NCI-H1092 treated with DMSO at 0.1 percent for 48 hours (cell line): ENCODE measurements at places on chromosomes 11 and 22.
A peak's percentile ranks its signal among the peaks of the same experiment; 100 is the strongest.

GRCh38 chr11:2091112-2091746, 48.0 kb downstream of the IGF2 start:
- no peak for DNase-seq

- DNase-seq, result peak; percentile 54
Observed at GRCh38 chr11:102421261-102421660, 31.3 kb downstream of the TMEM123 start.

DNA sequence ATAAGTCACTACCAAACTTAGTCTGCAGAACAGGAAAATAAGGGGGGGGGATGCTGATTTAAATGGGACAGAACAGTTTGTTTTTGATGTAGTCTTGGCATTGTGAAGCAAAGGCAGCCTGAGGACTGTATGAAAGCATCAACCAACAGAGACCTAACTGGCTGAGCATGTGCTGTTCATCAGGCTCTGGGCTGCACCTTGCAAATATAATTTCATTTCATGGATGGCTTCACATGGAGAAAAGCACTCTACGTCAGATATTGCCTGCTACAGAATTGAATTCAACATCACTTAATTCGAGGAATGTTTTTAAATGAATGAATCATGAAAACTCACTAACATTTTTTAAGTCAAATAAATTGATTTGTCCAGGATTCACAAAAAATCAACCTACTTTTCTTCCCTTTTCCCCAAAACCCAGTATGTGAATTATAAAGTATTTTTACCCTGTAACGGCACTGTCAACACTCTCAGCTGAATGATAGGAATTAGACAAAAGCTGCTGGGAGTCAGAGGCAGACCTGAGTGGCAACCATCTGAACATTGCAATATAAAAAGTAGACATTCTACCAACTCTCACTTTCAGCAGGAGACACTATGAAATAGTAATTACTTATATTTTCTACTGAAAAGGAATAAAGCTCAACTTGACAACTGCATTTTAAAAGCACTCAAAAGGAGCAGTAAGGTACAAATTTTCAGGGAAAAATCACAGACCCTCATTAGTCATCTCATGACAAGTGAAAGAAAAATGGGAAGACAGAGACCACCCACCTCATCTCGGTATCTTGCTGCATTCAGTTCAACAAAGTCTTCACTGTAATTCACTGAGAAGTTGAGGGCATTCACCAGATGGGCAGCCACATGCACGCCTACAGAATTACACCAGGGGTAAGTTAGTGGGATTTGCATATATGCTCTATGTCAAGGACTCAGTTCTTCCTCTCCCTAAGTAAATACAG, 47.5 kb downstream of the NOX4 start:
- no peak for DNase-seq

- no peak for DNase-seq
Observed at GRCh38 chr11:63985812-63986155, 454 bp upstream of the OTUB1 start.

GRCh38 chr11:113626736-113627135, 79.4 kb downstream of the TMPRSS5 start:
- no peak for DNase-seq

- DNase-seq, result no peak
Observed at GRCh38 chr22:23705358-23705757, 14.5 kb downstream of the RGL4 start.

DNA sequence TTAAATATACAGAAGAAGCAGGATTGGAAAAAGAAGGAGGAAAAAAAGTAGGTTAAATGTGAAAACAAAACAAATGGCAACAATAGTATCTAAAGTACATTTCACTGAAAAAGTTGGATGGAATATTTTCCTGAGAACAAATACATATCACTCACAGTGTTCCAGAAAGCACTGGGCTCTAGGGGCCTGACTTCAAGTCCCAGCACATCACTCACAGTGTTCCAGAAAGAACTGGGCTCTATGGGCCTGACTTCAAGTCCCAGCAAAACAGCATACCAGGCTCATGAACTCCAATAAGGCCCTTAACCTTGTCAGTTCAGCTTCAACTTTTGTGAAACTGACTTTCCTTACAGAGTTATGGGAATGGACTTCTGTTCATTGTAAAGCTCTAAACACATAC, 46.0 kb upstream of the CCDC34 start:
- no peak for DNase-seq

- DNase-seq, result no peak
Observed at GRCh38 chr11:19800714-19801519, 88.3 kb downstream of the NAV2 start.

- DNase-seq, result no peak
Observed at GRCh38 chr11:98260983-98261382, 759.8 kb upstream of the CNTN5 start.

DNA sequence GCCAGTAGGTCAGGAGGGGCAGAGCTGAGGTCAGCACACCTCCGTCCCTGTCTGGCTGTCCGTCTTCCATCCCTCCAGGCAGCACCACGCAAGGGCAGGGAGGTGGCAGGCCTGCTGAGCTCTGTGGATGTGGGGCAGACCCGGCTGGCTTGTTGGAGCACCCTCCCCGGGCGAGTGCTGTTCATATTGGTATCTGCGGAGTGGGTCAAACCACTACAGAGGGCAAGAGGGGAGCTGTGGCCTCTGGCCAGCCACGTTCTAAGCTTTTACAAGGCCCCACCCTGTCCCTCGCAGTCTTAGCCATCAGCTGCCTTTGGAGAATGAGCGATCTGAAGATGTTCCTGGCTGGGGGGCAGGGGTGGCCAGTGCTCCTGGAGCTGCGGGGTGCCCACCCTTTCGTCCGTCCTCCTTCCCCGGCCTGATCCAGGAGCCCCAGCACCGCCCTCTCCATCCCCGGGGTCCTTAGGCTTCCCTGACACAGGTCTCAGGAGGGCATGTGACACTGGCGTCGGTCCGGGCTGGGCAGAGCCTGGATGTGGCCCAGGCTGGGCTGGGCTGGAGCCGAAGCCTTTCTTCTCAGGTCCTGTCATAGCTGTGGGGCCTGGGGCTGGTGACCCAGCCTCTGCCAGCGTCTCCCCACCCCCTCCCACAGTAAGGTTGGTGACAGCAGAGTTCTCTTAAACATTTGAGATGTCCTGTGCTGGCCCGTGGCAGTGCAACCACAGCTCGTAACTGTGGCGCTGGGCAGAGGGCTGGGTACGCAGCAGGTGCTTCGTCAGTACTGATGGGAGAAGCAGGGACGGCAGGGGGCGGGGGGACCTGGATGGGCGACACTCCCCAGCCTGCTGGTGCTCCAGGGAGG, 31.7 kb upstream of the GRAMD4 start:
- DNase-seq, result no peak

DNA sequence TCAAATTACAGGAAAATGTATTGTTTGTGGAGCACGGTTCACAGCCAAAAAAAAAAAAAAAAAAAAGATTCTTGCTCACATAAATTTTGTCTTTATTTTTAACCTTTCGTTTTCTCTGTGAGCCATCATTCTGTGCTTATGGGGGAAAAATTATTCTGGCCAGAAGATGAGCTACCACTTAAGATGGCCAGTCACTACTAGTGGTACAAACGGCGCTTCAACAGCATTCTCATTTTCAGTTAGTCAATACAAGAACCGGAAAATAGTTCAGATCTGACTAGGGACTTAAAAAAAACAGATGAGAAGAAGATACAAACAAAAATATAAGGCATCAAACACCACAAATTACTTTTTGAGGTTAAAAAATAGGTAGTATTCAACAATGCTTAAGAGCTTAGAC, 158.6 kb upstream of the CNTN5 start:
- DNase-seq, result no peak

DNA sequence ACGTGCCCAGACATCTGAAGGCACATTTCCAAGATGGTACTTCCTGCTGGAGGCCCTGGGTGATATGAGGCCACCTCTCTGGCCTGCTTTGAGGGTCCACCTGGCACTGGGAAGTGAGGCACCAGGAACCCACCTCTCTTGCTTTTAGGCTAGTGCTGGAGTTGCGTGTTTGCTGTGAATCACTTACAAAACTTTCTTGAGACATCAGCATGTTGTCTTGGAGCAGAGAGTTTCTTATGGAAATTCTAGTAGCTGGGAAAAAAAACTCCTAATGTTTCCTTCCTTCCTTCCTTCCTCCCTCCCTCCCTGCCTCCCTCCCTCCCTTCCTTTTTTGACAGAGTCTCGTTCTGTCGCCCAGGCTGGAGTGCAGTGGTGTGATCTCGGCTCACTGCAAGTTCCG, 341.3 kb downstream of the MIAT start:
- DNase-seq, result no peak

- no peak for DNase-seq
Observed at GRCh38 chr11:68584097-68584496, 100.2 kb upstream of the GAL start.

DNA sequence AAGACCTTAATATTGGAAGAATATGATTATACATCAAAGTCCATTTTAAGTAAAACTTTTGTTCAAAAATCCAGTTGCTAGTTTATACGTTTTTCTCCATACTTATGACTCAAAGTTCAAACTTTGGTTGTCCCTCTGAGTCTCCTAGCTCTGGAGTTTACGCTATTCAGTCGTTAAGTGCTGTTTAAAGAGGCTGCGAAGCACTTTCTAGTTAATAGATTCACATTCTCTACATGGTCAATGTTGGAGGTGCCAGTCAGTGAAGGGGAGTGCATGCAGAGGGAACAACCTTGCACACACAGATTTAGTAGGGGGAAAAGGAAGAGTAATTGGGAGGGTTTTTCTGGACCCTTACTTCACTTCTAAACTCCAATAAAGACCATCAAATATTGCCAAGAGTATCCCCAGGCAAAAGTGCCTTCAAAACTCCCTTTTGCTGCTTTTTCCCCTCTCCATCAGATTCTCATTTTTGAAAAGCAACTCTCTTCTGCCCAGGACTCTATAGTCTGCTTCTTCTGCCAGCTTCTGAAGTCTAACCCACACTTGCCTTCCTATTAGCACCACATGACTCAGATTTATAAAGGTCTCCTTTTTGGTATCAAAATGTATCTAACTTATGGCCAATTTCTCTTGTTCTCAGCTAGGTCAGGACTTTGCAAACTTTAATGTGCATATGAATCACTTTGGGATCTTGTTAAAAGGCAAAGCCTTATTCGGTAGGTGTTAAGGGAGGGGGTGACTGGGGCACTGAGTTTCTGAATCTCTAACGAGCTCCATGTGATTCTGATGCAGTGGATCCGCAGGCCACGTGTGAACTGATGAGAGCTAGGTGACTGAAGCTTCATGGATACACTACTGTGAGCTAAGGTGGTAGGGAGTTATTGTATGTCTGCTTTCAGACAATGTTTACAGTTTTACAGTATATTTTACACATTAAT, 96.2 kb upstream of the MTMR2 start:
- DNase-seq, result no peak

- no peak for DNase-seq
Observed at GRCh38 chr11:113721462-113722066, 15.5 kb upstream of the TMPRSS5 start.

DNA sequence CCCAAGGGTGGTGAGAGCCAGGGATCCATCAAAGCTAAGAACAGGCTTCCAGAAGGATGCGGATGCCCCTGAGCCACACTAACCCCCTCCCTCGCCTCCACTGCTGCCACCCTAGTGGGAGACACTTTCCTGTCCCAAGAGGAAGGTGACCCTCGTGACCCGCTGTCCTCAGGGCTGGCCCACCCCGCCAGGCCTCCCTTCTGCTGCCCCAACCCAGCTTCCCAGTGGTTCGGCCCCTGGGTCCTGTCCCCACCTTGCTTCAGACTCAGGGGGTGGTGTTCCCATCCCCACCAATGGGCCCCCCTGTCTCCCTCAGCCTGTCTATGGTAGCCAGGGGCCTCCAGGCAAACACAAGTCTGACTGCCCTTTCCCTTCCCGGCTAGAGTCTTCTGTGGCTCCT, 6.5 kb upstream of the PICK1 start:
- DNase-seq, result no peak

- no peak for DNase-seq
Observed at GRCh38 chr11:92510591-92510990, 286.0 kb downstream of the FAT3 start.

DNA sequence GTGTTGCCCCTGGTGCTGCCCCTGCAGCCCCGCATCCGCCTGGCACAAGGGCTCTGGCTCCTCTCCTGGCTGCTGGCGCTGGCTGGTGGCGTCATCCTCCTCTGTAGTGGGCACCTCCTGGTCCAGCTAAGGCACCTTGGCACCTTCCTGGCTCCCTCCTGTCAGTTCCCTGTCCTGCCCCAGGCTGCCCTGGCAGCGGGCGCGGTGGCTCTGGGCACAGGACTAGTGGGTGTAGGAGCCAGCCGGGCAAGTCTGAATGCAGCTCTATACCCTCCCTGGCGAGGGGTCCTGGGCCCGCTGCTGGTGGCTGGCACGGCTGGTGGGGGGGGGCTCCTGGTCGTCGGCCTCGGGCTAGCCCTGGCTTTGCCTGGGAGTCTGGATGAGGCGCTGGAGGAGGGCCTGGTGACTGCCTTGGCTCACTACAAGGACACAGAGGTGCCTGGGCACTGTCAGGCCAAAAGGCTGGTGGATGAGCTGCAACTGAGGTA, 278 bp downstream of the ROM1 start:
- no peak for DNase-seq

- DNase-seq, result peak; percentile 28
Observed at GRCh38 chr11:45341372-45341771, 55.2 kb upstream of the SYT13 start.

DNA sequence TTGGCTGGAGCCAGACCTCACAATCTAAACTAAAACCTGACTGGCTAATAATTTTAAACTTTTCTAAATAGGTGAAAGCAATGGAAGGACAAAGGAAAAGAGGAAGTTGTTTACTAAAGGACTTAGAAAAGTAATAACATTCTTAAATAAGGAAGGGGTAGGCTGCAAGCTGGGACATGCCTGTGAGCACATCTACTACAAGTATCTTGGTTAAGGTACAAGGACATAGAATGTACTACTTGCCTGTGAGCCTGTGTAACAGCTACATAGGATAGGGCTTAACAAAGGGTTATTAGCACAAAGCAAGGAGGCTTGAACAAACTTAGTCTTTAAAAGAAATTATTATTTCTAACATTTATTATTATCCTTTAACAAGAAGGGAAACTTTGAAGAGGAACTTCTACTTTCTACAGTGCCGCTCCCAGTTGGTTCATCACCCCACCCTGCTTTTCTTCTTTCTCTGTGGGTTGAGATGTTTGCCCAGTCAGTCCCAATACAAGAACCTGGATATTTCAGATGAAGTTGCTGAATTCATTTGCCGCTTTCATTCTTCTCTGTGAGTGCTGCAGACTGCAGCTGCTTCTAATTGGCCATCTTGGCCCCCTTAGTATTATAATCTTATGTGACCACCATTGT, 87.5 kb downstream of the PRMT3 start:
- no peak for DNase-seq

GRCh38 chr11:2128130-2128510, 11.1 kb downstream of the IGF2 start:
- no peak for DNase-seq

DNA sequence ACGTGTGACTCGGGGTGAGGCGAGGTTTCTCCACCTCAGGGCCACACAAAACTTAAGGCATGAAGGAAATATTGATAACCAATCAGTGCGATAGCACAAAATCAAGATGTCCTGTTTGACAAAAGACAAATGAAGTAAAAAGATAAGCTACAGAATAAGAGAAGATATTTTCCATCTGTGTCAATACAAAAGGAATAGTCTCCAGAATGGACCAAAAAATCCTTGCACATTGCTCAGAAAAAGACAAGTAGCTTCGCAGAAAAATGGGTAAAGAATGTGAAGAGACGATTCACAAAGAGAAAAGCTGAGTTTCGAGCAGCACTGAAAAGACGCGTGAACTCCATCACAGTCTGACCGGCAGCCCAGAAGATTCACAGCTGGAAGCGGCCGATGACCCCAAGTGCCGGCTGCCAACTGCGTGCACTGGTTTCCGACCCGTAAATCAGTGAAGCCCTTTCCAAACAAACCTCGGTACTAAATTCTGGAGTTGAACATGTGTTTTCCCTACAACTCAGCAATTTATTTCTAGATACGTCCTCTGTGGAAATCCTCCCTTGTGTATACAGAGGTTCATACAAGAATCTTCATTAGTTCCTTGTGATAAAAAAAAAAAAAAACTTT, 308.4 kb downstream of the BRD1 start:
- DNase-seq, result no peak
